CD14-positive monocyte (primary cell): ENCODE measurements at places on chromosomes 1 and 21. TPM values are rescaled to one million over a fixed set of nuclear protein-coding genes. Genes with fewer than 3 reads are reported as not detected.

OR2M3 gene
- polyA plus RNA-seq, result not detected in 2 replicates

AJAP1 gene
- polyA plus RNA-seq, result not detected in 2 replicates

PM20D1 gene
- polyA plus RNA-seq, result not detected

SLC22A15 gene
- 13.7 and 33.4 TPM in 2 replicates for polyA plus RNA-seq

BLZF1 gene
- polyA plus RNA-seq, result 1.8 and 5.5 TPM in 2 replicates

WDR64 gene
- polyA plus RNA-seq, result not detected

VCAM1 gene
- polyA plus RNA-seq, result not detected

RIMKLA gene
- polyA plus RNA-seq, result not detected

OXCT2 gene
- polyA plus RNA-seq, result 0.75 and 1.4 TPM in 2 replicates

SLC1A7 gene
- polyA plus RNA-seq, result not detected

OR2T11 gene
- not detected in 2 replicates for polyA plus RNA-seq

LY9 gene
- 0.81 and 1.7 TPM in 2 replicates for polyA plus RNA-seq

TPTE gene
- polyA plus RNA-seq, result not detected

S100A16 gene
- polyA plus RNA-seq, result not detected

RNASEL gene
- polyA plus RNA-seq, result 7.9 TPM

H6PD gene
- 10.8 and 11.4 TPM in 2 replicates for polyA plus RNA-seq

TMEM240 gene
- not detected in 2 replicates for polyA plus RNA-seq

TSACC gene
- polyA plus RNA-seq, result 0.14 TPM in 1 of 2 replicates, not detected in the other

B3GALT2 gene
- not detected for polyA plus RNA-seq

NTRK1 gene
- 0.03 and 0.05 TPM in 2 replicates for polyA plus RNA-seq

OR2AK2 gene
- polyA plus RNA-seq, result not detected

CD5L gene
- polyA plus RNA-seq, result 0.03 TPM in 1 of 2 replicates, not detected in the other

TIPRL gene
- 3.9 and 8.7 TPM in 2 replicates for polyA plus RNA-seq

EFNA3 gene
- 1.1 and 1.7 TPM in 2 replicates for polyA plus RNA-seq

RCC1 gene
- polyA plus RNA-seq, result 8.7 TPM

CORT gene
- polyA plus RNA-seq, result not detected in 2 replicates

GBP2 gene
- polyA plus RNA-seq, result 46.1 TPM

CD48 gene
- polyA plus RNA-seq, result 363 TPM

RAP1GAP gene
- polyA plus RNA-seq, result not detected

CFHR1 gene
- polyA plus RNA-seq, result not detected

RBP7 gene
- 69.1 and 116 TPM in 2 replicates for polyA plus RNA-seq

SRGAP2 gene
- 13.6 TPM for polyA plus RNA-seq

OR2L2 gene
- polyA plus RNA-seq, result not detected

RAB25 gene
- polyA plus RNA-seq, result 0.23 and 0.27 TPM in 2 replicates

LAPTM5 gene
- 1,153 TPM for polyA plus RNA-seq

SLC45A1 gene
- polyA plus RNA-seq, result 0.17 and 0.21 TPM in 2 replicates

CR2 gene
- 0.08 TPM in 1 of 2 replicates, not detected in the other for polyA plus RNA-seq

FCRL3 gene
- polyA plus RNA-seq, result 0.09 TPM

MIXL1 gene
- not detected for polyA plus RNA-seq

IL22RA1 gene
- polyA plus RNA-seq, result not detected

AK5 gene
- polyA plus RNA-seq, result 0.48 and 0.75 TPM in 2 replicates

TMEM63A gene
- 3.0 TPM for polyA plus RNA-seq

ANKRD34A gene
- not detected for polyA plus RNA-seq

AMY1C gene
- not detected for polyA plus RNA-seq

AKR7A3 gene
- not detected for polyA plus RNA-seq

MAP3K21 gene
- 1.2 and 2.7 TPM in 2 replicates for polyA plus RNA-seq
